ENCODE measurements at places on chromosomes 6 and 20.

GRCh38 chr6:14243597-14243996 is 126.0 kb downstream of the CD83 start:
- no peak for DNase-seq

GRCh38 chr6:100880149-100880852 is 828 bp downstream of the ASCC3 start:
- DNase-seq: no peak

DNA sequence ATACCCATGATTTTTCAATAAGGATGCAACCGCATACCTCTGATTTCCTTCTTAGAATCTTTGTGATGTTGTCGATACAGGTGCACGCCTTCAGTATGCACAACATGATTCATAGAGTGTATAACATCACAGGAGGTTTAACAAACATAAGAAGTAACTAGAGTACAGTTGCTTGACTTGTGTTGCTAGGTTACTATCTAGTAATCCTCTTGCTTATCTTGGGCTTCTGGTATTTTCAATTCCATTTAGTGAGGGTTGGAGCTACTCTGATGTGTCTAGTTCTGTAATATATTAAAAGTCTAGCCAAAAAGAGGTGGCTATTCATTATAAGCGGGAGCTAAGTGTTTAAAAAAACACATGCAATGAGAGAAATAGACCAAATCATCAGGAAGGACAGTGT is 85.5 kb upstream of the TENT5A start:
- DNase-seq: no peak

DNA sequence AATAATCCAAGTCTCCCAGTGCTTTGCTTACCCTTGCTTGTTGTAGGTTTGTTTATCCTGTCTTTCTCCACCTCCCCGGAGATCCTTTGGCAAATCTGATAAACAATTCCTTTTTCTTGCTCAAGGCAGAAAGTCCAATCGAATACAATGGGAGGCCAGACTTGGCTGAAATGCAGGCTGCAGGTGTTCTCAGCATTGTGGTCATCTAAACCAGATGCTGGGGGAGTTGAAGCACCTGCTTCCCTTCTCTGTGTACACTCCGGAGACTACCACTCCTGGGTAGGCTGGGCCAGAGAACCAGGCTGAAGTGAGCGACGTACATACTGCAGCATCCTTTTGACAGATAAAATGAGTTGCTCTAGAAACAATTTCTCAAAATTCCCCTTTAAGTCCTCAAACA is 82.6 kb upstream of the PREP start:
- DNase-seq: no peak

- DNase-seq: no peak
Measured at GRCh38 chr20:7232796-7233195, 465.3 kb downstream of the BMP2 start.

DNA sequence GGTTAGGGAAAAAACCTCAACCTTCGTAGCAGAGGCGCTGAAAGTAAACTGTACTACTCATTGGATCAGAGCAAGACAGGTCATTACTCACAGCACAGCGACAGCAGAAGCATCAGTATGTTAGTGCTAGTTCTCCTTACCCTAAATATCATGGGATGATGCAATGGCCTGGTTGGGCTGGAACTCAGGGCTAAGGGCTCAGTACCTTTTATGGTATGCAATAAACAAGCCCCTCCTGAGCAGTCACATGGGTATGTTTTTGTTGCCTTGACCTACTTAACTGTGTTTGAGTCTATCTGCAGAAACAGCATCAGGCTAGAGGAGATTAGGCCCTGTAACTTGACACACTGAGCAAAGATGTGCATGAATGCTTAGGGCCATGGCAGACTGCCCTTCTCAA is 369.4 kb upstream of the IMPG1 start:
- no peak for DNase-seq

DNA sequence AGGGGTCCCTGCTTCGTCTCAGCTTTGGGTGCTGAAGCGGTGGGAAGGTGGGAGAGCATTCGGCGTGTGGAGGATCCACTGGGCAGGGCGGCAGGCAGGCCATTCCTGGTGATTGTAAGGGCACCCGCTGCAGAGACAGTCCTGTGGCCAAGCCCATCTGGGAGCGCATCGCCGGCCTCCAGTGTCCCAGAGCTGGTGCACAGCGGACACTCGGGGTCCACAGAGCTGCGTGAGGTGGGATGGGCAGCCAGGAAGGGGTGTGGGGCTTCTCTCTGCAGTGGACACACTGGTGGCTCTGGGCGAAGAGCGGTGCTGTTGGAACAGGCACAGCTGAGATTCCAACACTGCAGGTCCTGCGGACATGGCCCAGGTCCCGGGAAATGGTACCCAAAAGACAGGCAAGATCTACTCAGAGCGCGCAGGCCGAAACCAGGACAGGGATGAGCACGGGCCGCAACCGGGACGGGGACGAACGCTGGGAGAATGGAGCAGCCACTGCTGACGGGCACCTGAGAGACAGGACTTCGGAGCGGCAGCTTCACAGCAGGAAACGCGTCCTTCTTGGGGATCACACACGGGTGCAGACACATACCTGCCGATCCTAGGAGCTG is 188.2 kb downstream of the ERMARD start:
- DNase-seq: peak; percentile 25

- DNase-seq: no peak
Measured at GRCh38 chr6:161890133-161890831, 616.4 kb upstream of the AGPAT4 start.

DNA sequence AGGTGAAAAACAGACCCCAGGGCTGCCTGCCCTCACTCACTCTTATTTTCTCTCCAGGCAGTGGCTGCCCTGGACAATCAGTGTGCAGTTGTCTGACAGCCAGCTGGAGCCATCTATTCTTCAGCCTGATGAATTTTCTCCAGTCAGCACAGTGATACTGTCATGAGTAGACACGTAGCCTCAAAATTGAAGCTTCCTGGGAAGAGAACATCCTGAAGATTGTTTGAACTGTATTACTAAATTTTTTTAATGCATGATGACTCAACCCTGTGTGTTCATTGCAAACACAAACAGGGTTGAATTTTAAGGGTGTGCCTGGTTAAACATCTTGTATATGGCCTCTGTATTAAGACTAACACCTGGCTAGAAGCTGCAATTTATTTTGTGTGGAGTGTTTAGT is 49.8 kb upstream of the STXBP5 start:
- no peak for DNase-seq

- DNase-seq: no peak
Measured at GRCh38 chr20:58403272-58403671, 14.2 kb downstream of the VAPB start.

DNA sequence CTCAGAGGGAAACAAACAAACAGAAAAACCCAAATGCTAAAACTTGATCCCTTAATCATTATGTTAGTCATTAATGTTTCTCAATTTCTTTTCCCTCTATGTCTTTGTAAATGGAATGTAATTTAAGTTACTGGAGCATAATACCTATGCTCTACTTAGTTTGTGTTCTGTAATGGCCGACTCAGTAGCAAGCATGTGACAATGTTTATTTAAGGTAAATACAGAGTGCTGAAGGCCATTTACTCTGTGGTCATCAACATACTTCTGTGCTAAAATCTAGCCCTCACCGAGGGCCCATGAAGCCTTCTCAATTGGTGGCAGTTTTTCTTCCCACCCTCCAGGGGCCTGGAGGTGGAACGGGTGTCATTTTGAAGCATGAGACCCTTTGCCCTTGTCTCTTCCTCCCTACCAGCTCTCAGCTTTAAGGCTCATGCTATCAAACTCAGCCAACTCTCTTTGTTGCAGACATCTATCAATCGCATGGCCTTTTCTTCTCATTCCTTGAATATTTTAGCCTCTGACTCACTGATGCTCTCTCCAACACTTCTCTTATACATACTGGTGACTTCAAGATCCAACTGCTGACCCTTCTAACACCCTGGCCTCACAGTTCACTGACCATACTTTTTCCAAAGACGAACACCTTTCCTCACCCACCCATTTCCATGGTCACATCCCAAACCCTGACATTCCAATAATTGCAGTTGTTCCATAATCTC is 48.2 kb downstream of the STX7 start:
- DNase-seq: no peak

GRCh38 chr6:149041953-149042352 is 275.6 kb upstream of the TAB2 start:
- no peak for DNase-seq

- DNase-seq: no peak
Measured at GRCh38 chr20:62427172-62428001, at the start of gene RBBP8NL. TSS of gene RBBP8NL (minus strand) at chr20:62427539. CDS start at chr20:62419647, 7,892 bp downstream.

DNA sequence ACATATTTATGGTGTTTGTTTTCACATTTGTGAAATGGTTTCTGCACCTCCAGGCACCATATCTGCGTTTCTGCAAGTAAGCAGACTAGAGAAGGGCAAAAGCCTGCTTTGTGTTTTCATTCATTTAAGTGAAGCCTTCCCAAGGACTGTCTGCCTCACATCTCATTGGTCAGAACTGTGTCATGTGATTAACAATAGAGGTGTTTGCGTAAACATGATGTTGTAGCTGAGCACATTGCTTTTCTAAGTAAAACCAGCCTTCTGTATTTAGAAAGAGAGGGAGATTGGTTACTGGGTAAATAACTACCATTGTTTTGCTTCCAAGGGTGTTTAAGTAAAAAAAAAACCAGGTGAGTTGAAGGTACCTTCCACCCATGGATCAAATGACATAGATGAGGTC is 39.7 kb downstream of the SH3BGRL2 start:
- no peak for DNase-seq

- no peak for DNase-seq
Measured at GRCh38 chr6:99467509-99468106, 42.5 kb upstream of the PNISR start.

DNA sequence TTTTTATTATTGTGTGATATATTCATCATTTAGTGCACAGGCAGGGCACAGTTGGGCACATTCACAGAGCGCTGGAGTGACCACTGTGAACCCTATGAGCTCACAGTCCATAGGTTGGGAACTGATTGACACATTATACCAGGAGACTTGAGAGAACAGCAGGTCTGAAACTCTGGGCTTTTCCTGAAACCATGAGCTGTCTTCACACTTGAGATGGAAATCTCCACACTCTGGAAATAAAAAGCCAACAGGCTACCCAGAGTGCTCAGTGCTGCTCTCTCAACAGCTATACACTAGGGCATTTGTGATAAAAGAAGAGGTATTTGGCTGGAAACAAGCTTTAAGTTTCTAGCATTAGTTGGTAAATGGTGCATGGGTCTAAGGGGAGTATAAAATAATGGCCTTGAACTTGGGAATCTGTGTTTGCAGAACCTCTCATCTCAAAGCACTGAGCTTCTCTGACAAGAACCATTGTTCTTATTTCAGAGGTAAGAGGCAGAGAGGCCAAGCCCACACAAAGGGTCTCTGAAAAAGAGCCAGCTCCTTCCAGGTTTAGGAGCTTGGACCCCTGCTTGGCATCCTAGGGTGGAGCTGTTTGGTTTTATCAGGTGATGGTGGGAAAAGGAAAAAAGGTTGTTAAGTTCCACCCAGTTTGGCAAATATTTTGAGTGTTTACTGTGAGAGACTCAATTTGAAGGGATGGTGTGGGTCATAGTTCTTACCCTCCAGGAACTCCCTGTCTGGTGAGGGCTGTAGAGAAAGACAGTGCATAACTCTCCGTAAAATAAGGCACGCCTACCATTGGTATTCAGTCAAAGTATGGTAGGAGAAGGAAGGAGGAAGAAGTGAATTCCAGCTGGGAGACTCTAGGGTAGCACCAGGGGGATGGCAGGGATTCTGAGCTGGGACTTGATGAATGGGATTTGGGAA is 14.5 kb downstream of the CHMP4B start:
- no peak for DNase-seq

GRCh38 chr6:97456070-97456469 is 173.1 kb upstream of the MMS22L start:
- no peak for DNase-seq

GRCh38 chr6:137266309-137266586 is 47.1 kb upstream of the IFNGR1 start:
- DNase-seq: no peak

GRCh38 chr6:88866856-88867255 is 96.6 kb downstream of the RNGTT start:
- DNase-seq: no peak

DNA sequence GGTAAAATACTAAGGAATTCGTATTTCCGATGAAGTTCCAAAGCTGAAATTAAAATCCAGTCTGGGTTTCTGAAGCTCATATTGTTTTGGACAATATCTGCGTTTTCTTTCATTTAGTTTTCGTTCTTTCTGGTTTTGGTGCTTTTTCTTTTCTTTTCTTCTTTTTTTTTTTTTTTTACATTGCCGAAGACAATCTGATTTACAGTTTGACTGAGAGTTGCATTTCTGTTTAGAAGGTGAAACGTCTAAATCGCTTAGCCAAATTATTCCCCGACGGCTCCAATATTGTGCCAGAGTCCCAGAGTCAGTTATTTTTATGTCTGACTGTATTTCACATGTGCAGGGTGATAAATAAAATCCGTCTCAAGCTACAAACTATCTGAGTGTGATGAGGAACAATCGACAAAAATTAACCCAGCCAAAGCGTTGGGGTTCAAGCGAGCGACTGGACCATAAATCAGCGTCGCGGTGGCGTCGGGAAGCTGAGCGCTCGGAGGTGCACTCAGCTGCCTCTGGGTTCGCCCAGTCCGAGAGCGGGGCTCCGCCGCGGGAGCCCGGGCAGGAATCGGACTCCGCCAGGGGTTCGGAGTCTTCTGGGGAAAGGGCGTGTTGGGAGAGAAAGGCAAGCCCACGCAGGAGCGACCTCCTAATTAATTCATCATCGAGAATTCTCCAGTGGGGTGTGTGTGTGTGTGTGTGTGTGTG is 8.2 kb upstream of the TBX18 start:
- DNase-seq: peak; percentile 71

- DNase-seq: peak; percentile 93
Measured at GRCh38 chr6:75208298-75209183, 2.7 kb upstream of the COL12A1 start.

DNA sequence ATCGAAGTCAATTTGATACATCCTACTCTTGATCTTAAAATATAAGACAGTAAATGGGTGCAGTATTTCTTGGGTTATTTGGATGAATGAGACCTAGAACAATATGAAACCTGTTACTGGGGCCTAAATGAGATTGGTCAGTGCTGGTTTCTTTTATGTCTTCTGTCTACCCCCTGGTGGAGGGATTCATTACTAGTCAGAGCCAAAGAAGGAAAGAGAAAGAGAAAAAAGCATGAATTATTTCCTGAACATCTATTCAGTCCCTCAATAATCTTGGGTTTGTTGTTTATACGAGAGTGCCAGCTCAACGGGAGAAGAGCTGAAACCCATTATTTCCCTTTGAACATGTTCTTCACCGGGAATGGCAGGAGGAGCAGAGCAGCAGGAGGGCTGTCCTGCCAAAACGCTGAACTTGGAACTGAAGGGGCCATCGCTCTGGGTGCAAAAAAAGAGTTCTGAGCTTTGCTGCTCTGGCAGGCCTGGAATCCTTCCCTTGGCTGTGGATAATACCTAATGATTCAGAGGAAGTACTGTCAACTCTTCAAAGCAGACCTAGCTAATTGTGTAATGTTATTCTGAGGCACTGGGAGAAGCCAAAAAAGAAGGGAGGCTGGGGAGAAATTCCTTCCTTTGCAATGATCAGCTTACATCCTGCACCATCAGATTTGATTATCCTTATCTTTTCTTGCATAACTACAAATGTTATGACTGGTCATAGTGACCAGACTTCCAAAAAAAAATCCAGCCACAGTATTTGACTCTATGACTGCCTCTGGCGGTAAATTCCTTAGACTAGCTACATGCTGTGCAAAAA is 72.0 kb downstream of the BLOC1S5 start:
- DNase-seq: no peak

- no peak for DNase-seq
Measured at GRCh38 chr6:6392214-6393068, 72.0 kb upstream of the F13A1 start.

GRCh38 chr6:88810701-88811100 is 152.7 kb downstream of the RNGTT start:
- no peak for DNase-seq

GRCh38 chr6:72649032-72649984 is 27.4 kb downstream of the KCNQ5 start:
- DNase-seq: no peak
